ENCODE measurements at places on chromosomes 16 and 17.

DNA sequence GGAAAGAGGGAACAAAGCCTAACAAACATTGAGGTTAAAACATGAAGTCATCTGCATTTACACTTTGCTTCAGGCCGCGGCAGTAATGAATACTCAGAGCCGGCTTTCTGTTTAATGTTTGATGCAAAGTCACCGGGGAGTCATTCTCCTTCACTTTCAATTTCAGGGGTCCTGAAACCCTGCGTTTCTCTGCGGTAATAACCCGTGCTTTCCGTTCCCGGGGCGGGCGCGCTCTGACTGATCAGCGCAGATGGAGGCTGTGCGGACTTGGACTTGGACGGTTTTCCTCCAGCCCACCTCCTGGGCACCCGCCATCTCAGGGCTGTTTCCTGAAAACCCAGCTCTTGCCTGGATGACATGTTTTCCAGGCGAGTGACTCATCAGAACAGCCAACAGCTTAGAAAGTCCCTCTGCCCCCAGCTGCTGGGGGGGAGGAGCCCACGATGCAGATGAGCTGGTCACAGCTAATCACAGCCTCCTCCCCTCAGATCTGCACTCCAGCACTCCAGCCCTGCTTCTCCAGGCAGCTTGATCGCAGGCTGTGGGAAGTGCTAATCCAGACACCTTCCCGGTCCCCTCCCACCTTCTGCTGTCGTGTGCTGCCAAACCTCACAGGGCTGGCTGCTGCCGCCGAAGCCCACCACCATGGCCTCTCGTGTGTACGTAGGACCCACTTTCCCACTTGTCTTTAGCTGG lies 158.6 kb upstream of the CHMP6 start:
- DNase-seq = peak; percentile 90

- DNase-seq = no peak
Observed at GRCh38 chr16:27869411-27869810, 194.1 kb downstream of the GSG1L start.

- no peak for DNase-seq
Observed at GRCh38 chr17:17647524-17648178, 33.6 kb upstream of the RAI1 start.

DNA sequence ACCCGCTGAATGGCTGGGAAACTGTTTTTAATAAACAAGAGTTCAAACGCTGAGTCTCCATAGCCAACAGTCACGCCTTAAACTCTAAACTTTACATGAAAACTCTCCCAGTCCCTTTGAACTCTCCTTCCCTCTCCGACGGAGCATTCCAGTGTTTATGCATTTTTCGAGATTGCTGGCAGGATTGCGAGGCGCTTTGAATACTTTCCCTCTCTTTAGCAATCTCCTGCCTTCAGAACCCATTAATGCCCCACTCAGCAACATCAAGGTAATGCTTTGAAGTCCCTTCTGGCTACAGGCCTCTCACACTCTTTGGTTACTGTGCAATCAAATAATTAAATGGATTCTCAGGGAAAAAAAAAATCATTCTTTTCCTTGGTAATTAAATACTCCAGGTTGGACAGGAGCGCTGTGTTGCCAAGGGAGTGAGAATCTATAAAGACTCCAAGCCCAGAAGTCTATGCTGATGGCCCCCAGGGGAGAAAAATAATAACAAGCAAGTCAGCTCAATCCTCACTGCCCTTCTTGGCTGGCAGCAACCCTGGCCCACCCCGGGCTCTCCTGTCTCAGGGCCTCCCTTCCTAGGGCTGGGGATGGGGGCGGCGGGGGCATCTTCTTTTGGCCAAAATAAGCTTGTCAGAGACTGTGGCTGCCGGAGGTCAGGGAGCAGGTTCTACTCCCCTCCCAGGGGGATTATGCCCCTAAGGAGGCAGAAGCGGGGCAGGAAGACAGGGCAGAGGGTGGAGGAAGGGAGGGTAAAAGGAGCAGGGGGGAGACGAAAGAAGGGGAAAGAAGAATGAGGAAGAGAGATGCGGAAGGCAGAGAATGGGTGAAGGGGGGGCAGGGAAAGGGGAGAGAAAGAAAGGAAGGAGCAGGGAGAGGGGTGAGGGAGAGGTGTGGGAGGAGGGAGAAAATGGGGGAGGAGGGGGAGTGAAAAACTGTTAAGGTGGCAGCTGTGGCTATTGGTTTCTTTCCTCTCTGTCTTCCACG lies 45.2 kb downstream of the AXIN2 start:
- no peak for DNase-seq

GRCh38 chr17:65277576-65277975 lies 140.4 kb downstream of the RGS9 start:
- DNase-seq = no peak

DNA sequence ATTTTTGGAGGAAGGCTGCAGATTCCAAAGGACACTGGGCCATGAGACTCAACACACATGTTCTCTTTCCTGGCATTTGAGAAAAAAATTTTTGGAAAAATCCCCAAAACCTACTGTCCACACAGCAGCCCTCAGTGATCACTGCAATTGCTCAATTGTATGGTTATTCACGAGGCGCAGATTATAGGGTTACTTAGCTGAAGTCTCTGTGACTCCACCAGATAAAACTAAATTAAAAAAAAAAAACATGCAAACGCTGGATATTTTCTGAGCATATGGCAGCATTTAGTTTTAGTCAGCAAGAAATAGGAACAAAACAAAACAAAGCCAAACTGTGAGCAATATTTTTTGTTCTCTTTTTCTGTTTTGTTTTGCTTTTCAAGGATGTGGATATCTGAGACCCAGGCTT lies 83.8 kb upstream of the FAM20A start:
- DNase-seq = no peak

- DNase-seq = no peak
Observed at GRCh38 chr17:44079877-44080821, 9.6 kb downstream of the G6PC3 start.

GRCh38 chr16:27628241-27628942 lies 78.4 kb downstream of the KATNIP start:
- DNase-seq = no peak

DNA sequence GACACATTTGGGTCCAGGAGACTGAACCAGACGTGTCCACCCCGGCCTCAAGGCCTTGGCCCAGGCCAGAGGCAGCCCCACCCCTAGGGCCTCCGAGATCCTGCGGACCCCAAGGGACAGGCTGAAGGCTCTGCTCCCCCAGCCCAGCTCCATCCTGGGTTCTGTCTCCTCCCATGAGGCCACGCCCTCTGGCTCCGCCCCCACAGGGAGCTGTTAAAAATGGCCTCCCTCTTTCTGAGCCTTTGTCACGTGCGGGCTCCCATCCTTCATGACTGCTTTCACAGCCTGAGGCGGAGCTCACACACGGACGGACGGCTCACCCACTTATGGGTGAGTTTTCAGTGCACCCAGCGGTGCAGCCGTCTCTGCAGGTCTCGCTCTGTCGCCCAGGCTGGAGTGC lies 6.5 kb upstream of the CACNA1H start:
- no peak for DNase-seq

Measured in T-helper 2 cell treated with Interferon-gamma antibody and Interleukin-4, amounts not matched to agents 5 μg/mL and 100 μg/mL, for 36 hours (primary cell).